CD4-positive, alpha-beta T cell treated with Interleukin-2 at 100 ng/mL for 4 hours (primary cell): ENCODE measurements at places on chromosomes 2 and 18.
A peak's percentile ranks its signal among the peaks of the same experiment; 100 is the strongest.

DNA sequence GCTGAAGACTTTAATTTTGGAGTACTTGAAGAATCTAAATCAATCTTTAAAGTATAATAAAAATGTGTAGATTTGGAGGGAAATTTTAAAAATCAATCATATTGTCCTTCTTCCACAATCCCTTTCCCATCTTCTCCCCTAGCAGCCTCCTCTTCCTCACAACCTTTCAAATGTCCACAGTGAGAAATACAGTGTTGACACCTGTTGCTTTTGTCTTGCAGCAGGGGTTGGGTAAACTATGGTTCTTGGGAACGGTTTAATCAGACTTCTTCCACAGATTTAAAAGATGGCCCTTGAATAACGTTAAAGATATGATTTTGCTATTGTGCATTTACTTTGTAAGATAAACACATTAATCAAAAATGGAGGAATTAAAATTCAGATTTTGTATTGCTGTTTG, 113.8 kb upstream of the SLC1A4 start:
- DNase-seq: no peak

- no peak for DNase-seq
Measured at GRCh38 chr2:113219092-113219441, 45.3 kb downstream of the PSD4 start.

DNA sequence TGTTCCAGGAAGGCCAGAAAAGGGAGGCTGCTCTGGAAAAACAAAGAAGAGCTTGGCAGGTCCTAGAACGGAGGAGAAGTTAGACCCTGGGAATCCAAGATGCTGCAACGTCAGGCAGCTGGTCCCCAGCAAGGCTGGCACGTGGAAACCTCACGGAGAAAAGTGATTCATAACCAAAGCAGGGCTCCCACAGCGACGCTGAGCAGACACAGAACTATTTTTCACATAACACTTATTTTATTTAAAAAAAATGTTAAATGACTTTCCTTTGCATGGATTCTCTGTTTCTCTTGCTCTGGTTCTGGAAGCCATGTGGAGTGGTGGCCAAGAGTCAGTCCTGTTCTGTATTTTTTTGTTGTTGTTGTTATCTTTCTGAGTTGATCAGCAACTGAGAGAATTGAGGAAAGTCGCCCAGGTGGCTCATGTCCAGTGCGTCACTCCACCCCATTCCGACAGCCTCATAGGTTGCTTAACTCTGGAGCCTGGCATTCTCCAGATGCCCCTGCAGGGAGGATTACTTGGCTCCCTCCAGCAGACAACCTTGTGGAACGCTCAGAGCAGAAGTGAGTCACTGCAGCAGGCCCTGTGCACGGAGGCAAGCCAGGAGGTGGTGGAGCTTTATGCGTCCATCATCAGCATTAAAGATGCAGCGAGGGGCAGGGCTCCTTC, 229.9 kb upstream of the HDAC4 start:
- no peak for DNase-seq

DNA sequence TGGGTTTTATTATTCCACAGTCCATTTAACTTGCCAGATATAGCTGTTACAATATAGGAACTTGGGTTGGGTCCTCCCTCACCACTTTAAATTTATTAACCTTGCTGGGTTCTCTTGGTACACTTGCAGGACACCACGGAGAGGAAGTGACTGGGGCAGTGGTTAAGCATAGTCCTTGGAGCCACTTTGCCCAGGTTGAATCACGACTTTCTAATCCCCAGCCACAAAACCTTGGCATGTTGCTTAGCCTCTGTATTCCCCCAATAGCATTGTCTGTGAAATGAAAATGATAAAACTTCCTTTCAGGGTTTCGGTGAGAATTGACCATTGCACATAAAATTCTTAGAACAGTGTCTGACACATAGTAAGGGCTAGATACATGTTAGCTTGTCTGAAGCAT, 221.2 kb downstream of the IRS1 start:
- no peak for DNase-seq

DNA sequence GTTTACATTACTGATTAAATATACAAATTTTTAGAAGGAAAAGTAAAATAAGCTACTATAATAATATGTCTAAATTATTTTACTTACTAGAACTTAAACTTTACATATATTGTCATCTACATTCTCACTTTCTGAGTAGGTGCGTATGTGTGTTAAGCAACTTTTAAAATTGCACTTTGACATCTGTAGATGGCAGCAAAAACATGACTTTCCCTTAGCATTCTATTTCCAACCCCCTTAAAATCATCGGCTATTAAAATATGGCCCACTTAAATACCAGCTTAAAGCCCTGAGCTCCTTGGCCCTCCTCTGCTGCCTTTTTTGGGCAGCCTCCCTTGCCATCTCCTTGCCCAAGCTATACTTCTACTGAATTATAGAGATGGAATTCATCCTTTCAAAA, 78.0 kb downstream of the UPP2 start:
- DNase-seq: no peak

DNA sequence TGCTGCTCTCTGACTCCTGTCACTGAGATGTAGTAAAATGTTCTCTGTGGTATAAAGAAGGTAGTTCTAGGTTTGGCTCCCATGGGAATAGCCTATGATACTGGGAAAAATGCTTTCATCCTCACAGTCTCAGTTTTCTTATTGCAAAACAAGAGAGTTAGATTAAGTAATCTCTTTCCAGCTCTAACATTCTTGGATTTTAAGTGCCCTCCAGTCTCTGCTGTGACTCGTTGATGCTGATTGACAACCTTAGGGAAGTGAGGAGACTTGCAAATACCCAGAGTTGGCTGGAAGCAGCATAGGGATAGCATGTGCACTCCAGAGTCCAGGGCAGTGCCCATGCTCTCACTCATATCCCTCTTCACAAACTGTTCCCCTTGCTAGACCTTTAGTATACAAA, 534.9 kb downstream of the SLC4A3 start:
- DNase-seq: no peak

- no peak for DNase-seq
Measured at GRCh38 chr18:68604256-68604655, 110.7 kb downstream of the TMX3 start.

DNA sequence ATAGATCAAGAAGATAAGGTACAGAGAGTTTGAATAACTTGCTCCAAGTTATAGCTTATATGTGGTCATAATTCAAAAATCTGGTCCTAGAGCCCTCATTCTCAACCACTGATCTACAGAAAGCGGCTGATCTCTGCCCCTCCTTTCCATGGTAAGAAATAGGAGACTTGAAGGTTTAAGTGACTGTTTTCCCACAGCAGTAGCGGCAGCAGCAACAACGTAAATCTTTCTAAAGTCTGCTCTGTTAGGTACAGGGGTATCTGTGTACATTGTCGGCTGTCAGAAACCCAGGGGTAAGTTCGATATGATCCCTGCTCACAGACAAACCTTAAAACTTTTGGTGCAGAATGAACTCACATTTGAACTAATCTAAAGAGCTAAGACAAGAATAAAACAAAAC, 105.4 kb downstream of the EPHA4 start:
- no peak for DNase-seq

GRCh38 chr2:214412679-214413078, 1.8 kb downstream of the VWC2L start:
- DNase-seq: no peak

DNA sequence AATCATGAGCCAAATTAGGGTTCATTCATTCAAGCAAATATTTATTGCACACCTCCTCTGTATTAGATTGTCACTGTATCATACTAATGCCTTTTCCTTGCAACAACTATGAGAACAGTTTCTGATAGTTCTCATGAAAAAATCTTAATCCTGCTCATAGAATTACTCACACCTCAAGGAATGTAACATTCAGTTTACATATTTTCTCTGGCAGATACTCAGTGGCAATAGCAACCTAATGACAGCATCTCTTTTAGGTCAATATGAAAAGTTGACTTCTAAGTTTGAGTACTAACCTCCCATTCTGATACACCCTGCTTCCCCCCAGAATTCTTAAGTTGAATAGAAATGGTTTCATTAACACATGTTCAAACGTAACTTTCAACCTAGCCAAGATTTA, 132.0 kb downstream of the VWC2L start:
- DNase-seq: no peak

DNA sequence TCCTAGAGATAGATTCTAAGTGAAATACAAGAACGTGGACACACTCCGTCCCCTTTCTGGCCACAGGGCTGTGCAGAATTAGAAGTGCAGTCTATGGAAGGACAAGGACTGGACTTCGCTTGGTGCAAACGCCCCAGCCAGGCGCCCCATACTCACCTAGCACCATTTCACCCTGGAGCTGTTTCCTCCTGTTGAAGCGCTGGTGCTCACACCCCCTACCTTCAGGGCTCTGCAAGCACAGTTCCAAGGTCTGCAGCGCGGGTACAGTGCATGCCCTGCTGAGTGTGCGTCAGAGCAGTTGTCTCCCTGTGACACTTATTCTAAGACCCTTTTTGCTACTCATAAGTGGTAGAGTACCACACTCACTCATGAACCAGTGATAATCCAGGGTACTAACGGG, 3.0 kb downstream of the HPCAL1 start:
- peak; percentile 35 for DNase-seq

GRCh38 chr2:12852135-12852534, 135.4 kb downstream of the TRIB2 start:
- no peak for DNase-seq

- DNase-seq: no peak
Measured at GRCh38 chr2:159297042-159297707, 10.7 kb upstream of the WDSUB1 start.

- DNase-seq: no peak
Measured at GRCh38 chr18:80168982-80169381, 59.9 kb downstream of the ADNP2 start.
